ENCODE measurements at places on chromosomes 11 and 22.

- DNase-seq: no peak
Observed at GRCh38 chr11:44608991-44609782, 43.7 kb downstream of the CD82 start.

- DNase-seq: peak; percentile 61
Observed at GRCh38 chr11:115503083-115503885, 931 bp downstream of the CADM1 start.

DNA sequence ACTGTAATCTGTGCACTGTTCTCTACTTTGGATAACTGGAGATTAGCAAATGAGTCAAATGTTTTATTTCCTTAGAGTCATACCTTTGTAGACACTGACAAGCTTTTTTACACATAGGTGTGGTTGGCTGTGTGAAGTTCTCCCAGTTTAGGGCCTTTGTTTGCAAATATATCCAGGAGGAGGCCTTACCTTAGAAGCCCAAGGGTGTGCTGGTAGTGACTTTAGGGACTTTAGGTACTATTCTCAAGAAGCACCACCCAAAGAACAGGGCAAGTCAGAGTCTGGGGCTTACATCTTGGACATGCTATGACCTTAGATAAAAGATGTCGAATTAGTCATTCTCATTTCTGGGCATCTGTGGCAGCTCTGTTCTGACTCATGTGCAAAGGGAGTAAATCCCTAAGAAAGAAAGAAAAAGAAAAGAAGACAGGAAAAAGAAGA is 4.8 kb upstream of the FAR1 start:
- no peak for DNase-seq

DNA sequence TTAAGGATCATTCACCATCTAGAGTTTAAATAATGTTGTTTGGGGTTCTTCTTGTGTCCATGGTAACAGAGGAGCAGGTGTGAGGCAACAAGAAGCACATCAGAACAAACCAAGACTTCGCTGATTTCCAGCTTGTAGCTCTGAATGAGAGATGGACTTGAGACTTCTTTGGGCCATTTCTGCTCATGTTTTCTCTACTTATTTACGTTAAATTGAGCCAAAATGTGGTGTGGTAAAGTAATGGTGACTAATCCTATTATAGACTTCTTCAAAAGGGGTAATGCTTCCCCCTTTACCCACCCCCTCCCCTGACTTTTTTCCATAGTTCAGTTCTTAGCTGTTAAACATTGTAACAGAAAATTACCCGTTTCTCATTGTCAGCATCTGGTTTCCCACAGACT is 65.2 kb downstream of the CSTPP1 start:
- DNase-seq: no peak

DNA sequence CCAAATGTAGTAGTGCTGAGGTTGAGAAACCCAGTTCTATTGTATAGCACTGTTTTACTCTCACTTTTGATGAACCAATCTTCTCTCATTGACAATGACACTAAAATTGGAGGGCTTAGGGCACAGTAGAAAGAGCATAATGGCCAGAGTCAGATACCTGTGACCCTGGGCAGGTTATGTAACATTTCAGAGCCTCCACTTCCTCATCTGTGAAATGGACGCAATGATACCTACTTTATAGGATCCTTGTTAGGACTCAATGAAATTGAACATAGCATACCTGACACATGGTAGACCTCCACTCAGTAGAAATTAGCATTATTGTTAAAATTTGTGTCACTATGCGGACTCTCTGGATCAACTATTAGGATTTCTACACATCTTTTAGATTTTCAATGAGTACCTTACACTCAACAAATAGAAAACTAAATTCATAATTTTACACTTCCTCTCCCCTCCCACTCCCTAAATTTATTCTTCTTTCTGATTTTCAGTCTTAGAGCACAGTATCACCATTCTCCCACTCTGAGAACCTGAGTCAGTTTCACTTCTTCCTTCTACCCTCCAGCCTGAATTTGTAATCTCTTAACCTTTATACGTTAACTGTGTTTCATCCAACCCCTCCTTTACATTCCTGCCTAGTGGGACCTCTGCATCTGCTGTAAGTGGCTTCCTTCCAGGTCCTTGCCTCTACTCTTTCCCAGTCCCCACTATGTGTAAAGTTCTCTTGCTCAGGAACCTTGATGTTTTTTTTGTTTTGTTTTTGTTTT is 78.3 kb downstream of the MICAL2 start:
- no peak for DNase-seq

DNA sequence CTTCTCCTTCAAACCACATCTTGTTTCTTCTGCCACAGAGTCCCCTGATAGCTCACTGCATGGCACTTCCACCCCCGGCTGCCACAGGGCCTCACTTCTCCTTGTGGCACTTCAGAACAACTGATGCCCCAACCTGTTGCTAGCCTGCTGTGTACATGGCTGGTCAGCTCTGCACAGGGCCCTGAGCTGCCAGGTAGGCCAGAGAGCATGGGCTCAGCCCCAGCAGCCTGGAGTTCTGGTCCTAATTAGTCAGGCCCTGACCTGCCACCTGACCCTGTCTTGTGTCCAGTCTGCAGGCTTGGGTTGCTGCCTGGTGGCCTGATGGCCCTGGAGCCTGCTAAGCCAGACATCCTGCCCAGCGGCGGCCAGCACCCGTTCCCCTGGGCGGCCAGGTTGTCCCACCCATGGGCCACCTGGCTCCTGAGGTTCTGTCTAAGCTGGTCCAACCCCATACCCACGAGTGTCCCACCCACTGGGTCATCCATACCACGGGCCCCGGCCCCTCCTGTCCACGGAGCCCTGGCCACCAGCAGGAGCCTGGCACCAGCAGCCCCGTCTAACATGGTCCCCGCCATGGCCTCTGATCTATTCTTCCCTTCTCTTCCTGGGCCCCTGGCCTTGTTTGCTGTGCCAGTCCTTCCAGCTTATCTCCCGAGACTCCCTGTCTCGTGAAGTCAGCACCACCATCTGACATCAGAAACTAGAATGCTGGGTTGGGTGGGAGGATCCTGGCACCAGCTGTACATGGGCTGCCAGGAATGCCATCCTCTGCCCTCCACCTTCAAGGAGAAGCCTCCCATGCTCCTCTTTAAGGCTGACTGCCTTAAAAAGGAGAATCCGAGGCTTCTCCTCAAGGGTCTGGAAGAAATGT is 3.1 kb upstream of the CERK start:
- DNase-seq: no peak

- DNase-seq: peak; percentile 94
Observed at GRCh38 chr11:12680246-12680939, 6.2 kb downstream of the TEAD1 start.

DNA sequence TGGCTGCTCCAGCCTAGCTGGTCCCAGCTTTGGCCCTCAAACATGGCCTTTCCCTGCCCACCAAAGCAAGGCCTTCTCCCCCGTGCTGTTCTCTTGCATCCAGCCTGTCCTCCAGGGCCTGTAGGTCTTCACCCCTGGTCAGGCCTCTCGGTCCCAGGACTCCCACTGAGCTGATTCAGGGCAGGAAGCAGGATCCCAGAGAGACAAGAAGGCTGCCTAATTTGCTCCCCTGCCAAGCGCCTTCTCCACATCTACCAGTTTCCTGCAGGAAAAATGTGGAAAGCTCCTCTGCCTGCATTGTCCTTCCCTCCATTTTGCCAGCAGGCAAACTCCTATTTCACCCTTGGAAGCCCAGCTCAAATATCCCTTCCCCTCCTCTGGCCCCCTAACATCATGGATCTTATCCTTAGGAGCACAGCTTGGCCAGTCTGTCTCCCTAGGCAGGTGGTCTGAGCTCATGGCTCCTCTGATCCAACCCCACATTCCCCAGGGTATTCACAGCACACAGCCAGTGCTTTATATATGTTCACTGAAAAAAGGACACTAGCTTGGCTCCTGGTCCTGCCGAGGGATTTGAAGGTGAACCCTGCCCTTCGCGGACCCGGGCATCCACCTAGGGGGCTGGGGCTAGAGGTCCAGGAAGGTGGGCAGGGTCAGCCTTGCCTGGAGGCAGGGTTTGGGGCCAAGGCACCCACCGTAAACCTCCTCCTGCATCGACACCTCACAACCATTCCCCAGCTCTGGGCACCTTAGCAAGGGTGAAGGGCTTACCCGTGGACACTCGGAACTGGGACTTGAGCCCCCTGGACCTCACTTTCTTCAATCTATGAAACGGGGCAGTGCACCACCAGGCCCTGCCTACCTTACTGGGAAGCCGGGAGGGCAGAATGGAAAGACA is 968 bp downstream of the RHBDD3 start:
- no peak for DNase-seq

DNA sequence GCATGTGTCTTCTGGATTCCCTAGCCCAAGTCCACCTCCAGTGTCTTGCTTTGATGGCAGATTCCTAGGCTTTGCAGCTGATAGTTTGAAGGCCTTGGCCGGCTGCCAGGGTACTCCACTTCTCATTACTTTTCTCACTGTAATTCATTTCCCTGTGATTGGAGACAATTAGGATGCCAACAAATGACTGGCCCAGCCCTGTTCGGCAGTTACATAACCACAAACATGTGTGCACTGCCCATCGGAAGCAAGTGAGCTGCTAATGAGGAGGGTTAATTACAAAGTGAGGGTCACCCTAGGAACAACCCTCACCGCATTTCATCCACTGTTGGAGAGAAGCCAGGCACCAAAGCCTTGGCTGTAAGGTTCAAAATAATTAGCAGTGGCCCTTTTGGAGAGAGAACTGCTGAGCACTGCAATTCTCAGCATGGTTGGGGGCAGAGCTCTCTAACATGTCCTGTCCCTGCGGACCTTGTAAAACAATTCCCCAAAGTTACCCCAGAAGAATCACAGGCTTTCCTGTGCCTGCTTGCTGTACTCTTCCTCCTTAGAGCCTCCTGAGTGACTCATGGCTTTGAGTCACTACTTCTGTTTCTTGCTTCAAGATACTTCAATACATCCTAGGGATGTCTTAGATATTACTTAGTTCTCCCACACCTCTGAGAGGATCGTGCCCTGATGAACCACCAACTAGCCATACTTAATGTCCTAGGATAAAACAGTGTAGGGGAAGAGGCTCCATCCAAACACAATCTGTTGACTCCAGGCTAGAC is 109.7 kb upstream of the GALNT18 start:
- peak; percentile 32 for DNase-seq

GRCh38 chr11:95308512-95309035 is 77.6 kb upstream of the SESN3 start:
- no peak for DNase-seq

GRCh38 chr11:35945137-35945518 is 1.3 kb downstream of the LDLRAD3 start:
- no peak for DNase-seq

DNA sequence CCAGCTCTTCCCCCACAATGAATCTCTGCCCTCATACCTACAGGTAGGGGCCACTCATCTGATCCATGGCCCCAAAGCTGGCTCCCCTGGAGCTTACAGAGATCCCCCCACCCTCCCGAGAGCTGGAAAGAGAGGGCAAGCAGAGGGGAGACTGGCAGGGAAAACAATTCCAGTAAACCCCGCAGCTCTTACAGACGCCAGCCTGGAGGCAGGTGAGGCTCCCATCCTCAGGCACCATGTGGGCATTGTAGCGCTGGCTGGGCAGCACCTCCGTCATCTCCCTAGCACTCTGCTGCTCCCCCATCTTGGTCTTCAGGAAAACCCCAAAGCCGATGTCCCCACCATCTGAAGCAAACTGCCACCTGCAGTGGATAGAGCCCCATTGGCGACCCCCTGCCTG is 14.1 kb downstream of the SEC14L4 start:
- no peak for DNase-seq

GRCh38 chr22:19918332-19919106 is 23.1 kb upstream of the COMT start:
- DNase-seq: no peak

- no peak for DNase-seq
Observed at GRCh38 chr22:26322179-26322905, 106.7 kb upstream of the ASPHD2 start.

DNA sequence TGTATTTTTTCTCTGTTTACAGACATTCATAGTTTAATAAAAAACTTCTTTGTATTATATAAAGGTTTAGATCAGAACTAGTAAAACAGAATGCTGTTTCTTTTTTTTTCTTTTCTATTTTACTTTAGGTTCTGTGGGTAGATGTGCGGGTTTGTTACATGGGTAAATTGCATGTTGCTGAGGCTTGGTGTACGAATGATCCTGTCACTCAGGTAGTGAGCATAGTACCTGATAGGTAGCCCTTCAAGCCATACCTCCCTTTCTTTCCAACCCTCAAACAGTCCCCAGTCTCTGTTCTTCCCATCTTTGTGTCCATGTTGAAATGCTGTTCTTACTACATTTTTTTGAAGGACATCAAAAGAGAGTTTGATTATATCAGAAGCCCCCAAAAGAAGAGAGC is 3.2 kb downstream of the ATM start:
- no peak for DNase-seq

GRCh38 chr11:93903989-93904388 is 53.6 kb upstream of the VSTM5 start:
- DNase-seq: no peak

DNA sequence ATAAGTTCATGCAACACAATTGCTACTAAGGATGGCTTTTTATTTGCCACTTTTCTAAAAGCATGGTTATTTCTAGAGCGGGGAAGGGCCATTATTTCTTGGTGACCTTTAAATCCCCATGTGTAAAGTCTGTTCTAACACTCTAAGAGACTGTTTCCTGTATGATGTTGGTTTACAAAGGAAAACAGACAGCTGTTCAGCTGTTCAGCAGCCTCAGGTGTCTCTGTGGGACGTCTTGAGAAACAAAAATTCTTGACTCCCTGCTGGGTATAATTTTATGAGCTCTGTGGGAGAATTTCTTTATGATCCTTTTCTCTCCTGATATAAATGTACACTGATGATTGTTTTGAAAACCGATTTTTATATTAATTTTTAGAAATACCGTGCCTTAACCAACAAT is 13.9 kb downstream of the MUC15 start:
- no peak for DNase-seq

GRCh38 chr11:83007909-83008580 is 63.7 kb downstream of the RAB30 start:
- no peak for DNase-seq

GRCh38 chr11:69840371-69841169 is 21.4 kb upstream of the FGF3 start:
- DNase-seq: no peak

GRCh38 chr11:80167766-80168165 is 726.9 kb upstream of the TENM4 start:
- no peak for DNase-seq

DNA sequence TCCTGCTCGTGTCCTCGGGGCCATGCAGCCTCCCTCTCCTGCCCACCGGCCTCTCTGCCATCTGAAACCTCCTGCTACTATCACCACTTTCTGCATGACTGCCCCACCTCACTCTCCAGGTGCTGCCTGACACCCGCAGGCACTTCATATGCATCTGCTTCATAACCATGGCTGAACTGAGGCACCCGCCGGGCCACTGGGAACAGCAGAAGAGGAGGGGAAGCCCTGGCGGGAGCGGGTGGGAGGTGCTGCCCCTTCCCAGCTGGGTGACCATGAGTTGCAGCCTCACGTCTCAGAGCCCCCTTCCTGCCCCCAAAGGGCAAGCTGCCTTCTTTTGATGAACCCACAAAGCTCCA is 21.7 kb upstream of the PICK1 start:
- no peak for DNase-seq

All from NCI-H187 (cell line).